ENCODE measurements at places on chromosomes 12 and 14.

- DNase-seq = no peak
Observed at GRCh38 chr14:87468531-87468930, 524.5 kb downstream of the GALC start.

DNA sequence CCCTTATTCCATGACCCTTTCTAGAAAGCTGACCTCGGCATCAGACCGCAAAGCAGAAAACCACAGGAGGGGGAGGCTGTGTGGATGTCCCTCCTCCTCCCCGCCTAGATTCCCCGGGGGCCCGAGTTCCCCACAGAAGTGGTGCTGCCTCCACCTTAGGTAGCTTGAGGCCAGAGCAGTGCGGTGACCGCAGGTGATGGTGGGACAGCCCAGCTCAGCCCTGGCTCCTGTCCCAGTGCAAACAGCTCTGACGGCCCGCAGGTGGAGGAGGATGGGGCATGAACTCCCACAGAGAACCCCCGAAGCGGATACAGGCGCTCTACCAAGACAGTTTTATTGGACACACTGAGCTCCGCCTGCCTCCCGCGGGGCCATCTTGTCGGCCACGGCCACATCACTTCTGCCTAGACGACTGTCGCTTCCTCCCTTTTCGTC is 19.5 kb downstream of the ARL6IP4 start:
- DNase-seq = no peak

- DNase-seq = no peak
Observed at GRCh38 chr12:14629832-14630710, 62.4 kb upstream of the PLBD1 start.

DNA sequence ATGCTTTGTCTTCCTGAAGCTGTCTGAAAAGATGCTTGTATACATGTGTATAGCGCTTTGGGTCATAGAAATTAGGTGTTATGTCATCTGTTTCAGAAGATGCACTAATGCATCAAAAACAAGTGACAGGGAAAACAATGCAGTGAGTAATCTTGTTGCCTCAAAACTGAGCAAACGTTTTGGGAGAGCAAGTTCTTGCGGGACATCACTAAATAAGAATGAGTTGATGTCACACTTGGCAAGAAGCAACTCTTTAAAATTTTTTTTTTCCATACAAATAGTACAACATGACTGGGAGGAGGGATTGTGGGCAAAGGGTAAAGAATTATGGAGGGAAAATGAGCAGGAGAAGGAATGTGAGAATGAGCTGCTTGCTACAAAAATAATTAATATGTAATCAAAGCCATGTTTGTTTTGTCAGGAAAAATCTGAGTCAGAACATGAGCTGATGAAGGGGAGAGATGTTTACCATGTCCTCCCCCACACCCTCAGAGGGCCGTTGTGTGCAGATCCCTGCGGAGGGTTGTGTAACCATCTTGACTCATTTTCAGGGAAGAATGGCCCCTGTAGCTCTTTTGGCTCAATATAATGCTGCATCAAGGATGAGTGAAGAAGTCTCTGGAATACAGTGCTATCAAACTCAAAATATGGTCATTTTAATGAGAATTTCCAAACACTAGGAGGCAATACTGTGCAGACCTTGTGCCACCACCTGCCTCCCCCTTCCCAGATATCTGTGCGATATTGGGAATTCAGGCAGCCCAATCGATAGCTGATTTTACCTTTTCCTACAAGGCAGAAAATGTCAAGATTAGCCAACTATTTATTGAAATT is 41.4 kb downstream of the BORCS5 start:
- no peak for DNase-seq

- DNase-seq = no peak
Observed at GRCh38 chr12:79534029-79534867, 156.5 kb downstream of the PAWR start.

GRCh38 chr12:19819231-19819630 is 379.9 kb downstream of the AEBP2 start:
- DNase-seq = no peak

Data from GM18507 (cell line).